ENCODE measurements at places on chromosomes 16 and 17. TPM values are rescaled to one million over a fixed set of nuclear protein-coding genes. Genes with fewer than 3 reads are reported as not detected.

- DNase-seq: no peak
Measured at GRCh38 chr17:28613931-28614381, at the start of gene RSKR. Gene RSKR (minus strand): TSS chr17:28614185. CDS start chr17:28614161, 24 bp downstream.

DNA sequence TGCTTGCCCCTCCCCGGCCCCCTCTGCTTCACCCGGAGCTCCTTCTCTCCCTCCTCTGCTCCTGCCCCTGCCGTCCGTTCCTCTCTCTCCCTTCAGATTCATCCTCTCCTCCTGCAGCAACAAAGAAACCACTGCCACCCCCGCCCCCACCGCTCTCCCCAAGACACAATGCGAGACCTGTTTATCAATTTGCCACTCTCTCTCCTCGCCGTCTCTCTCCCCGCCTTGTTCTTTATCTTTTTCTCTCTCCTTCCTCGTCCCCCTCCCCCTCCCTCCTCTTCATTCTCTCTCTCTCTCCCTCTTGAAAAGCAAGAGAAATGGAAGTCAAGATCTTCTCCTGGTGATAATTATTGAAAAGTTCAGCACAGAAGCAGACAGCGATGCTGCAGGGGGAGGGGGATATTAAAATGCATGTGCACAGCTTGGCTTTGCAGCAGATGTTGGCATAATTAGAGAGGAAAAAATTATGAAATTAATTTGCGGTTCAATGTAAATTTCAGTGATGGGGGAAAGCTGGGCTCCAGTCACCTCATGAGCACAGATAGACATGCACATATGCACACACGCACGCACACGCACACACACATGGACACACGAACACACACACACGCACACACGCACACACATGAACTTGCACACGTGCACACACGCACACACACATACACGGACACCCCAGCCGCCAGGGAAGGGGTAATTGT lies 58.1 kb upstream of the CBFA2T3 start:
- no peak for DNase-seq

Gene KCNG4
- not detected for total RNA-seq

- DNase-seq: no peak
Measured at GRCh38 chr17:81656835-81657234, 493 bp upstream of the PDE6G start.

DNA sequence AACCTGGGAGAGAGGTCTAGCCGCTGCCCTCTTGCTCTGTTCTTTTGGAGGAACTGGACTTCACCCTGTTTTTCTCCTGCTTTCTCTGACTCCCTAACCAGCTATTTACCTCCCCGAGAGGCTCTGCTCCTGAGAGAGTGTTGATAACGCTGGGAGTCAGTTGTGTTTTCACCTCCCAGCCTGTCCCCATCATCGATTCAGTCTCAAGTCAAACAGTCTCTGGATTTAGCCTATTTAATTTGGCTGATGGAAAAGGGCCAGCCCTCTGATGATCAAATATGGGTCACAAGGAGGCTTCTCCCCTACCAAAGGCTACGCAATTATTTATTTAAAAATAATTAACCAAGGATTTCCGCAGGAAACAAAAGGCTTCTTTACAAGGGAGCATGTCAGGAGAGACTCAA lies 31.8 kb downstream of the HNF1B start:
- DNase-seq: peak; percentile 72

Gene ARHGAP23
- total RNA-seq: 47.9 TPM

- no peak for DNase-seq
Measured at GRCh38 chr17:76270770-76271668, 5.9 kb downstream of the UBALD2 start.

DNA sequence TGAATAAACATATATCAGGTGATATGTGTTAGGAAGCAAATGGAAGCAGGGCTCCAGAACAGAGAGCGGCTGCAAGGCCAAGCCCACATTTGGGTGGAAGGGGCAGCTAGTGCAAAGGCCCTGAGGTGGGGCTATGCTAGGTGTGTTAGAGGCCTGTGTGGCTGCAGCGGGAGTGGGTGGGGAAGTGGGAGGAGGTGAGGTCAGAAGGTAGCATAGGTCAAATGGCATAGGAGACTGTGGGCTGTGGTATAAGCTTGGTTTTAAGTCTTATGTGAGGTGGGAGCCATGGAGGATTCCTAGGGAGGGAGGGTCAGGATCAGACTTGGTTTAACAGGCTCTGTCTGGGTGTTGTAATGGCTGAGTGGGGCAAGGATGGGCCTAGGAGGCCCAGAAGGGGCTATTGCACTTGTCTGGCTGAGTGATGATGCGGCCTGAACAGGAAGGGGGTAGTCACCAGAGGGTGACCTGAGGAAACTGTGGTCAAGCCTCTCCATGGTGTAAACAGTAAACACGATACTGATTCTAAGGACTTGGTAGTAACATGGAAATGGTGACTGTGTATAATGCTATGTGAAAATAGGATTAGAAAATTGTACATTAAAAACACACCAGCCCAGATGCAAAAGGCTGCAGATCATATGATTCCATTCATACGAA lies 31.1 kb downstream of the RAI1 start:
- peak; percentile 96 for DNase-seq

GRCh38 chr17:43389046-43389947 lies 9.5 kb upstream of the ARL4D start:
- peak; percentile 79 for DNase-seq

GRCh38 chr17:28926786-28927185 lies 23.9 kb upstream of the DHRS13 start:
- DNase-seq: no peak

DNA sequence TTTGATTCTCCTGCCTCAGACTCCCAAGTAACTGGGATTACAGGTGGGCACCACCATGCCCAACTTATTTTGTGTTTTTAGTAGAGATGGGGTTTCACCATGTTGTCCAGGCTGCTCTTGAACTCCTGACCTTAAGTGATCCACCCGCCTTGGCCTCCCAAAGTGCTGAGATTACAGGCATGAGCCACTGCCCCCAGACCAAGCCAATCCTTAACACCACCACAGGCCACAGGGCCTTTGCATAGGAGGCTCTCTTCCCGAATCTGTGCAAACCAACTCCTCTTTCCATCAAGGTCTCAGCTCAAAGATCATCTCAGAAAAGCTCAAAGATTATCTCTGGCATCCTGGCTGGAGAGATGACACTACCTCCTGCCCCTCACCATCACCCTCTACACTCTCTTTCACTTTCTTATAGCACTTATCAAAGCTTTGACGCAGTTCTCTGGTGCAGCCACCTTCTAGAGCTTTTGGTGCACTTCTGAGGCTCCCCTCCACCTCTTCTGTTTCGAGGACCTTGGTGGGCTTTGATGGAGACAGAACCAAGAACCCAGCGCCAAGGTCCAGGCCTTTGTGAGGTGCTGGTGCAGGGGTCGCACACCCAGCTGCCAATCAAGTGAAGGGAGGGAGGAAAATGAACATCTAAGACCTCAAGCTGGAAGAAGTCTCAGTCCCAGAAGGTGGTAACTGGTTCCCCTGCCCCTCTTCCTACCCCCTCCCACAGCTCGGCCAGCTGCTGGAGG lies 23.2 kb upstream of the PHB1 start:
- DNase-seq: no peak

DNA sequence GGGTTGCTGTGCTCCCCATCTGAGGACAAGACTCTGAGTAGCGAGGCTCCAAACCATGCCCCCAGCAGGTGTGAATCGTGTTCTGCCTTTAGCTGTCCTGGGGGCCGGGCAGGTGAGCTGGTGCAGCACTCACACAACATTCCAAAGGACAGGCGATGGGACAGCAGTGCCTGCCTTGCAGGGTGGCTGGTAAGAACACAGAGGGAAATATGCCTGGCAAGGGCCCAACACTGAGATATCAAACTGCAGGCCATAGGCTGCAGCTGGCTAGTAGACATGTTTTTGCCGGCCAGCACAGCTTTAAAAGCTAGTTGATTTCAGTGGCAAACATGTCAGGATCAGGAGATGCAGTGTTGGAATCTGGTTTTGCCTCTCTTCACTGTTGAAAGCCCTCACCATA lies 23.6 kb downstream of the CLEC16A start:
- DNase-seq: no peak

DNA sequence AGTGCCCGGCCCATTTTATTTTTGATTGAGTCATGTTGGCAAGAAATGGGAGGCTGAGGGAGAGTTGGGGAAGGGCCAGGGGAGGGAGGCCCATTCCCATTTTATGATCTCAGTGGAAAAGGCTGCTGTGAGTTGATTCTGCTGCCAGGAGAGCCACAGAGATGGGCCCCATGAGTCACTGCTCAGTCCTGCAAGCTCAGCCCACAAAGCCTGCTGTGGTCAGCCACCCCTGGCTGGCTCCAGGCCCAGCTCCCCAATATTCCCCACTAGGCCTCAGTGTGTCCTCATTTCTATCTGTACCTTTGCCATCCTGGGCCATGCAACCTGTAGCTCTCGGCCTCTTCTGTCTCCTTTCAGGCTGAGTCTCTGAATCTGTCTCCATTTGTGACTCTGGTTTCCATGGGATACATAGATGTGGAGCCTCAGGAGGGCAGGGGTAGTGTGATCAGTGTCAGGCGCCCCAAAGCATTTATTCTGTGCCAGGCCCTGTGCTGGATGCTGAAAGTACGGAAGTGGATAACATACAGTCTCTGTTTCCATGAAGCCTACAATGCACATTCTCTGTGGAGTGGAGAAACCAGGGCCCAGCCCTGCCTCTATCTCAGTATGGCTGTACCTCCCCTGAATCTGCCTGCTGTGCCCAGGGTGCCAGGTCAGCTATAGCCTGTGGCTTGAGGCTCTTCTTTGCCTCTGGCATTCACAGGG lies 1.9 kb upstream of the PLEKHG4 start:
- peak; percentile 98 for DNase-seq

Gene RBFOX1
- not detected for total RNA-seq

Gene TPSD1
- total RNA-seq: not detected

Data from renal cortical epithelial cell (primary cell).